NCI-H82 (cell line): ENCODE measurements at places on chromosomes 3 and 15.

- peak; percentile 61 for DNase-seq
These were observed 82.4 kb upstream of the HERC1 start for GRCh38 chr15:63915873-63916771.

DNA sequence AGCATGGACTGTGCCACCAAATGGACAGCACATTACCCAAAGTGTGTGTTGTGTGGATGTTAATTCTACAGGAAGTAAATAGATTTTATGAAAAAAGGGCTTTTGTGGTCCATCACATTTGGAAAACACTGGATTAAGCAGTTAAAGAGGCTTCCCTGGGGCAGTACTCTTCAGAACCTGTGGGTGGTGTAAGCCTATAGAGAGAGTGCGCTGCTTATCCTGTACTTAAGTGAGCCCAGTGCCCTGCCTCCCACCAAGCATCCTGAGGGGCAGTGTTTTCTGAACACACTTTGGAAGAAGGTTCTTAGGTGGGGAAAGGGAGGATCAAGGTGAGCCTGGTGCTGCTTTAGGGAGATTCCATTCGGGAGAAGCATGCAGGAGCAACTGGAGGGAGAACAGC lies 10.9 kb downstream of the TTLL3 start:
- peak; percentile 73 for DNase-seq

GRCh38 chr15:40843885-40844695 lies at the start of gene SPINT1:
Gene SPINT1 (plus strand): TSS chr15:40844048. CDS start chr15:40844555, 507 bp downstream.
- no peak for DNase-seq

- no peak for DNase-seq
These were observed 207.0 kb downstream of the SUCLG2 start for GRCh38 chr3:67447393-67447792.

GRCh38 chr3:140809316-140809715 lies 131.5 kb downstream of the TRIM42 start:
- DNase-seq, result peak; percentile 33

- no peak for DNase-seq
These were observed 21.9 kb downstream of the SLCO2A1 start for GRCh38 chr3:134007819-134008218.

- no peak for DNase-seq
These were observed 15.5 kb upstream of the ATP1B3 start for GRCh38 chr3:141860766-141861513.

DNA sequence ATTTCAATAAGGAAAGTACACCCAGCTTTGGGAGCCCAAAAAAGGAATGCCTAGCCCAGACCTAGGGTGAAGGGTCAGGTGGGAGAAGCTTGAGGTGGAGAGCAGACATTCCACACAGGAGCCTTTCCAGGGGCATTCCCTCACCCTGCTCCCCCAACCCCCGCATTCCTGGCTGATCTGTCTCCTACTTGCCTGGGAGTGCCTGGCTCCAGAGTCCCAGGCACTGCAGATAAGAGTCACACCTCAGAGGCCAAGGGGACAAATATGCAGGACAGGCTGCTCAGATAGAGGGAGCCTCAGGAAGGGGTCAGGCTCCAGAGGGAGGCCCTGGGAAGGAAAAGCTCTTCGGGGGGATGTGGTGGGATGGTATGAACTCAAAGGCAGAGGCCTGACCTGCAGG lies 20.8 kb upstream of the HCN4 start:
- no peak for DNase-seq

DNA sequence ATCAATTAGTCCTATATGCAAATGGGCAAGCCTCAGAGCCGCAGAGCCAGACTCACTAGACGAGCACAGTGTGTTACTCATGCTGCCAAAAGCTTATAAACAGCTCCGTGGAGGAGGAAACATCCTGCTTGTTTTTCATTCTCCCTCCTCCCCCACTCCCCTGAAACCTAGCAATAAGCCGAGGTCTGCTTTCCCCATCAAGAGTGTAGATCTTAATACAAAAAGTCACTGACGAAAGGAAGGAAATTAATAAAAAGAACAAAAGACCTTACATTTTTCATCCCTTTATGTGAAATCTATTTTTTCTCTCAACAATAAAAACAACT lies 88.5 kb downstream of the XXYLT1 start:
- DNase-seq, result no peak

DNA sequence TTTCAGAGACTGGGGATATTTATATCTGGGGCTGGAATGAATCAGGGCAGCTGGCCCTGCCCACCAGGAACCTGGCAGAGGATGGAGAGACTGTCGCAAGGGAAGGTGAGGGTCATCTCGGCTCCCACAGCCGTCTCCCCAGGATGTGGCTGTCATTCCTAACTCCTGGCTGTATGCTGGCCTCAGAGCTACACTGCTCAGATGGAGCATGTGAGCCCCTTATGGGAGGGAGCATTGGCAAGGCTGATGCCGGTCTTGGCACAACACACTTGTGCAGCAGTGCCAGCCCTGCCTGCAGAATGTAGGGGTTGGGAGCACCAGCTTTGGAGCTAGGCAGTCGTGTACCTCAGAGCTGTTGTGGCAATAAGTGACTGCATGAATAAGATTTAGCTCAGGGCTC lies 5.2 kb downstream of the RCCD1 start:
- DNase-seq, result no peak

DNA sequence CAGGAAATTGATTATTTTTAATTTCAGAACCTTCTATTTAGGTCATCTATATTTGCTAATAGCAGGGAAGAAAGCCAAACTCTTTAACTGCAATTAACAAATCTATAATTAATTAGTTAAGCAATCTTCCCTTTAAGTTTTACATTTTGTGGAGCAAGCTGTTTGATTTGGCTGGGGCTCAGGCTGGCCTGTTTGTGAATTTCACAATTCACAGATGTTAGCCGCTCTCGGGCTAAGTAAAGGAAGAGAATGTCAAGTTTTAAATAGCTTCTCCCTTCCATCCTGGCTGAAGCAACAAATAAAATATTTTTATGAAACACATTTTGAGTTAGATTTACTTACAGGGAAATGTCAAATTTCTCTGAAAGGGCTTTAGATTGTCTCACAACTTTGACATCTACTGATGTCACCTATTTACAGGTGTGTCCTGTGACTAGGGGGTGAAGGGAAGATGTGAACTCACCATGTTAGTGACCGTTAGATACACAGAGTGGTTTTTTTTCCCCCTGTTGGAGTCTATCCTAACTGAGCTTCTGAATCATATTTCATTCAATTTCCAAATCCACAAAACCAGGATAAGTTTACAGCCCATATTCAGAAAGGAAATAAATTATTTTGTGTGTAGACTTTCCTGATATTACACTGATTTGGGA lies 1.3 kb upstream of the TP63 start:
- DNase-seq, result no peak

DNA sequence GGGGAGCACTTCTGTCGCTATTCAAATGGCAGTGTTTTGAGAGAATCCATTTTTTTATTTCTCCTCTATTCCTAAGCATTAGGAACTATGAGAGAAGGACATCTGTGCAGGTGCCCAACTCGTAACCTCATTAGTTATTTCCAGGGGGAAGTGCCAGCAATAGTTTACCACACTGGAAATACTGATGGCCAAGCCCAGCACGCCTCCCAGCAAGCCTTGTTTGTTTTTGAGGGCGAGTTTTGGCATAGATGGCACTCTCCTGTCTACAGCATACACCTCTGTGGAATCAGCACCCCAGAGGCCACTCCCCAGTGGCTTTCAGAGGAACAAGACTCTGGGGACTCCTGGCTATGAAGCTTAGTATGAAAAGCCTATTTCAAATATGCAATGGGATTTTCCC lies 36.6 kb downstream of the FAN1 start:
- DNase-seq, result no peak

GRCh38 chr15:51737522-51738305 lies at the start of gene LYSMD2:
Gene LYSMD2 (minus strand): TSS chr15:51737655. CDS start chr15:51737622, 33 bp downstream.
- DNase-seq, result peak; percentile 61

- no peak for DNase-seq
These were observed 8.4 kb upstream of the SPESP1 start for GRCh38 chr15:68921926-68922325.

DNA sequence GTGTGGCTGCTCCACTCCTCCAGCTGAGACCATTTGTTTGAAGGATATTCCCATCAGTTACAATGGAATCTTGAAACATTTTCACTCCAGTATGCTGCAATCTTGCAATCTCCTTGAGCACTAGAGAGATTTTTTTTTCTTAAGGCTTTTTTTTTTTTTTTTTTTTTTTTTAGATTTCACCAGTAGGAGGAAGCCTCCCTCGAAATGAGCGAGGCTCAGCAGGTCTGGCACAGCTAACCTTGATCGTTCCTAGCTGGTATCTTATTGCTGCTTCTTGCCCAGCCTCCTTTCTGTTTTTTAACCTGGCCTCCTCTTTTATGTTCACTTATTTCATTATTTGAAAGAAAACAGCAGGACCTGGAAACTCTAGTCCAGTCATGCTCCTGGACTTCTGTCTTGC lies 48.1 kb downstream of the RAP2B start:
- no peak for DNase-seq

DNA sequence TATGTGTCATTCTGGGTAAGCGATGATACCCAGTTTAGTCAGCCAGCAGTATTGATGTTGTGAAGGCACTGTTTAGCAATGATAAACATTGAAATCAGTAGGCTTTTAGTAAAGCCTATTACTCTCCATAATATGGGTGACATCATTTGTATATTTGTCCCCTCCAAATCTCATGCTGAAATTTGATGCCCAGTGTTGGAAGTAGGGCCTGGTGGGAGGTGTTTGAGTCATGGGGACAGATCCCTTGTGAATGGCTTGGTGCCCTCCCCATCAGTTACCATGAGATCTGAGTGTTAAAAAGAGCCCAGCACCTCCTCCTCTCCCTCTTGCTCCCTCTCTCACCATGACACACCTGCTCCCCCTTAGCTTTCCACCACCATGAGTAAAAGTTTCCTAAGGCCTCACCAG lies 31.4 kb upstream of the FAN1 start:
- peak; percentile 3 for DNase-seq

DNA sequence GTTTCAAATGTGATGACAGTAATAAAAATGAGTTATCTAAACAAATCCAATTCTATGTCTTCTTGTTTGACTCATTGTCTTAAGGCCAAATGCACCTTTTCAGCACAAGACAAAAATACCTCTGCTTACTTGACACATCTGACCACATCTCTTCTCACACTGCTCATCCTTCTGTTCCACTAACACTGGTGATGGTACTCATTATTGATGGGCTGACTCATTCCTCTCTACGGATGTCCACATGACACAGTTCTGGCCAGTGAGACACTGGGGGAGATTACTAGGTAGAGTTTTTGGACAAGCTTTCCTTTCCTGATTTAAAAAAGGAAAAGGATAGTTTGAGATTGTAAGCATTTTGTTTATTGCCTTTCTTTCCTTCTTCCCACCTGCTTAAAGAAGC lies 410.6 kb upstream of the THRB start:
- no peak for DNase-seq

DNA sequence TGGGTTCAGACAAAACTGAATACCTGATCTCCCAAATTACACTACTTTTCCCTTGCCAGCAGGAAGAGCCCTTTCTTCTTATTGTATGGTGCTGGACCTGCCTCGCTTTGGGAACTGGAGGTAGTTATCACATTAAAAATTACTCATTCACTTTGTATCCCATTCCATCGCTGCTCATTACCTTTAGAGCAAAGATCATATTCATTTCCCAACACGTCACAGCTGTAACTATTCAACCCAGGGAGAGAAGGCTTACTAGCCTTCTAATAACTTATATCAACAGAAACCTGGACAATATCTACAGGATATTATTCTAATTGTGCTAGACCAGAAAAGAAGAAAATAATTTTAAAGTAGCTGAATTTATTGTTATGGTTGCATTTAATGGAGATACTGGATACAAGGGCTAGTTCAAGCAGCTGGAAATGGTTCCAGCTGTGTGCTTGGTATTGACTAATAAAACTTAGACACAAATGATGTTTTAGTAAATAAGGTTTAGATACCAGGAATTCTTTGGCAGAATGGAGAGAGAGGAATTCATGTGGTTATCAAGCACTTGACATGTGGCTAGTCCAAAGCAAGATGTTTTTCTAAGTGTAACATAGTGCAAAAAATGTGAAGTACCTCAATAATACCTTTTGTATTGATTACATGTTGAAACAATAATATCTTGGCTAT lies 656.3 kb downstream of the ROBO1 start:
- DNase-seq, result no peak

GRCh38 chr3:43013743-43014155 lies 34.6 kb downstream of the GASK1A start:
- no peak for DNase-seq

- DNase-seq, result peak; percentile 52
These were observed 5.4 kb downstream of the DNAH1 start for GRCh38 chr3:52321481-52321880.

GRCh38 chr3:166123576-166123975 lies 286.4 kb upstream of the BCHE start:
- DNase-seq, result no peak

DNA sequence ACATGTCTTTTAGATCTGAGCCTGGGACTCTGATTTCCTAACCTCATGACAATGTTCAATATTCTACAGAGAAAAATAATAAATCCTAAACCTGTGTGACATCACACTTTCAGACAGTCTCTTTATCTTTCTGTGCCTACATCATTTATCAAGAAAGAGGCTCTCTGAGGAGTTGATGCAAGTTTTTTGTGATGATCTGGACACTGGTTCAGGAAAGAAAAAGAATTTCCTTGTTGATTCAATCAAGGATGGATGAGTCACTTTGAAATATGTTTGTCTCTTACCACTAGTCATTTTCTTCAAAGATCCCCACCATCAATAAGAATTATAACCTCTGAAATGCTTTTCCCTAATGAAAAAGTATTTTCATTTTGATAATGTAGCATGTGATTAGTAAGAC lies 404.6 kb downstream of the WDR72 start:
- no peak for DNase-seq

GRCh38 chr3:189689625-189690024 lies 58.4 kb downstream of the TP63 start:
- DNase-seq, result no peak

DNA sequence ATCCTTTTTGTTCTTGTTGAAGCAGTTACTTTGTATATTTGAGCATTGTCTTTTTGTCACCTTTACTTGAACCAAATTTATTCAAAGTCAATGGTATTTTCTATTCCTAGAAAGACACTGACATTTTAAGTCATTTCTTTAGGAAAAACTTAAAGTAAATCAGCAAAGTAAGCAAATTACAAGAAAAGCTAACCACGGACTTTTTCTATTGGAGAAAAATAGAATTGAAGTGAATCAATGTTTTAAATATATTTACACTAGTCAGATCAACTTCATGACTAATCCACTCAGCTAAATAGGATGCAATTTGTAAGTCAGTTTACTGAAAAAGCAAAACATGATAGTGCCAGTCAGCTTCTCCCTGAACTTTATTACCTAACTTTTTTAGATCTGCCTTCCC lies 733.8 kb upstream of the ALCAM start:
- no peak for DNase-seq

DNA sequence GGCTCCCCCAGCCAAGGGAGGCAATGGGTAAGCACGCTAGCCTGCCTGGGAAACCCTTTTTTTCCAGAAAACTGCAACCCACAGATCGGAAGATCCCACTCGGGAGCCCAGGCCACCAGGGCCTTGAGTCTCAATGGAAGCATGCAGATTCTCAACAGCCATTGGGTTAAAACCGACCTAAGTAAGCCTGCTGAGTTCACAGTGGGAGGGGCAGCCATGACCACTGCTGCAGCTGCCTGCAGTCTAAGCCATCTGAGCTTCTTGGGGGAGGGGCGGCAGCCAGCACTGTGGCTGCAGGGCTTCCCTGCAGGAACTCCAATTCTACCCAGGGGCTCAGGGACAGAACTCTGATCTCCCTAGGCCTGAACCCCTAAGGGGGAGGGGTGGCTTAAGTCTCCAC lies 82.0 kb downstream of the DPPA2 start:
- DNase-seq, result peak; percentile 64
